Central memory CD8-positive, alpha-beta T cell (primary cell): ENCODE measurements at places on chromosomes 2 and 18.

DNA sequence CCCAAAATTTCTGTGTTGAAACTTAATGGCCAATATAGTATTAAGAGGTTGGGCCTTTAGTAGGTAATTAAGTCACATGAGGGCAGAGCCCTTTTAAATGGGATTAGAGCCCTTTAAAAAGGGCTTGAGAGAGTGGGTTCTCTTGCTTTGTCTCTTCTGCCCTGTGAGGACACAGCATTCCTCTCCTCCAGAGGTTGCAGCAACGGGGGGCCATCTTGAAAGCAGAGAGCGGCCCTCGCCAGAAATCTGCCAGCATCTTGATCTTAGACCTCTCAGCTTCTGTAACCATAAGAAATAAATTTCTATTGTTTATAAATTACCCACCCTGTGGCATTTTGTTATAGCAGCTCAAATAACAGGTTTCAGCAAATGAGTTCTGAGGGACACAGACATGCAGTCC is 305.0 kb upstream of the LRP1B start:
- no peak for DNase-seq

DNA sequence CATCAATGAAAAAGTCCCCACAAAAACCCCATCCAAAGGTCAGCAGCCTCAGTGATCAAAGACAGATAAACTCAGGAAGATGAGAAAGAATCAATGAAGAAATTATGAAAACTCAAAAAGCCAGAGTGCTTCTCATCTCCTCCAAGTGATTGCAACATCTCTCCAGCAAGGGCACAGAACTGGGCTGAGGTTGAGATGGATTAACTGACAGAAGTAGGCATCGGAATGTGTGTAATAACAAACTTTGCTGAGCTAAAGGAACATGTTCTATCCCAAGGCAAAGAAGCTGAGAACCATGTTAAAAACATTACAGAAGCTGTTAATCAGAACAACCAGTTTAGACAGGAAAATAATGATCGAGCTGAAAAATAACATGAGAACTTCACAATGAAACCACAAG is 442.8 kb upstream of the SYT4 start:
- DNase-seq, result no peak

DNA sequence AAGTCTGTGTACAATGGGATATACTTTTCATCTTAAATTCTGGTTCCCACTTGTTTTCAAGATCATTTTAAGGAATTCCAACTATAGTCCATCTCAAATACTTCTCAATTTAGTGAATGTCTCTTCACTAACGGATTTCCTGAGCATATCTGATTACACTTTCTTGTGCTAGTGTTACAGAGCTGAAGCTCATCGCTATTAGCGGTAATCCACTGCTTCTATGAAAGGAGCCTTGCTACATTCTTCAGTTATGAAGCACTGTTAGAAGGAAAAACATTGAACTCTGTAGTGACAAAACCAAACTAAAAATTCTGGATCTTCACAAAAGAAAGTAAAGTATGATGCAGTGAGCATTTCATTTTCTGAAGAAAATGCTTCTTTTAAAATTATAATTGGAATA is 72.0 kb downstream of the AGPS start:
- DNase-seq, result no peak

- DNase-seq, result no peak
Measured at GRCh38 chr2:27134781-27135477, 493 bp upstream of the PREB start.

- DNase-seq, result no peak
Measured at GRCh38 chr2:156242874-156243273, 89.6 kb downstream of the NR4A2 start.

DNA sequence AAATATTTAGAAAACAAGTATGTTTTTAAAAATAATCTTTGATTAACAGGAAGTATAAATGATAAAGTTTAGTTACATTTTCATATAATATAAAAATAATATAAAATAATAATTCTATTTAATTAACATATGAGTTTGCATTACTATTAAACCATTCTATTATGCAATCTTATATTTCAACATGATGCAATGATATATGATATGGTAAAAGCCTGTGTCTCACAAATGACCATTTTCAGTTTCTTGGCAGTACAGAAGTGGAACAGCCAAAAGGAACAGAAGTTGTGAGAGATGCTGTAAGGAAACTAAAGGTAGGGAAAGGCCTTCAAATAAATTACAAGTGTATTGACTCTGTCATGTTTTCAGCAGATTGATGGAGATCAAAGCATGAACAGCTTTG is 230.8 kb downstream of the GULP1 start:
- DNase-seq, result no peak

GRCh38 chr2:21812766-21813165 is 689.0 kb downstream of the TDRD15 start:
- no peak for DNase-seq

GRCh38 chr18:457521-458412 is 42.7 kb downstream of the COLEC12 start:
- no peak for DNase-seq

DNA sequence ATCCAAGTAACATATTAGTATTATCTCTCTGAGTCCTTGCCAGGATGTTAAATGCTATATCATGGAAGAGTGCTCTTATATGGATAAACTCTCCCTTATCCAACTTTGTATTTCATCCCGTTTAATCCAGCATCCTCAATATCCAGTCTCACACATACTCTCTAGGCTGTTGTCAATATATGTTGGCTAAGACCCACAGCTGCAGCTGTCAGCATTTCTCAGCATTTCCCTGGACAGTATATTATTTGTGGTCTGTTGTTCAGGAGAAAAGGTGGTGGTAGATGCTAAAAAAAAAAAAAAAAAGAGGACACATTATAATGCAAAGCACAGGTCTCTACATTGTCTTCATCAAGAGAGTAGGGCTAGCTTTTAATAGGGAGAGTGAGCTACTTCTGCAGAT is 1368.0 kb upstream of the ZEB2 start:
- no peak for DNase-seq

DNA sequence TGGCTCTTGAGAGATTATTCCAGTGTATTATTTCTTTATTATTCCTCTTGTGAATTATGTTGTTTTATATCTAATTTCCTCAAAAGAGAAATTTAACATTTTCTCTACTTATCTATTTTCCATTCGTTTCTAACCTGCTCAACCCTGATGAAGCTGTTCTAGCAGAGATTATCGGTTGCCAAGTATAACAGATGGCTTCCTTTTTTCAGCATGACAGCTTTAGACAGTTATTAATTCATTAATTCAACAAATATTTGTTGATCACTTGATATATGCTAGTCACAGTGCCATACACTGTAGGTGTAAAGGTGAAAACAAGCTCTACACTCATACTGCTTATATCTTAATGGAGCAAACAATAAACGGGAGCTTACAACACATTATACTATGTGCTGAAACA is 137.9 kb upstream of the UBE2E3 start:
- no peak for DNase-seq
